ENCODE measurements at places on chromosomes 2 and 18.

DNA sequence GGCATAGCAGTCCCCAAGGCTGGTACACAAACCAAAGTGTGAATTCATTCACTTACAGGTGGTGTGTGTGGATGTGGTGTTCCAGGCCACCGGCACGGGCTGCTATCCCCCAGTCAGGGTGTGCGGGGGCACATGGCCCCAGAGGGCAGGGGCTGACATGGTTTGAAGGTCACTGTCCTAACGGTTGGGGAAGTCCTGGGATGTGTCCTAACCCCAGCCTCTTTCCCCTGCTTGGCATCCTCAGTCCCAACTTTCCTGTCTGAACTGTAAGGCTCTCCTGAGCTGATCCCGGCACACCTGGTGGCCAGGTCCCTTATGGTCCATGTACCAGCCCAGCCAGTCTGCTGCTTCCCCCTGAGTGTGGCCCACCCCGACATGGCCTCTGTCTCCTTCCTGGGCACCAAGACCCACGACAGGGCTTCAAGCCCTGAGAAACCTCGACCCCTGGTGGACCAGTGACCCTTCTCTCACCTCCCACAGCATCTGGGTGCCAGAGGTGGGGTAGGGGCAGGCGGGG, 2.4 kb upstream of the TMEM185B start:
- no peak for DNase-seq

DNA sequence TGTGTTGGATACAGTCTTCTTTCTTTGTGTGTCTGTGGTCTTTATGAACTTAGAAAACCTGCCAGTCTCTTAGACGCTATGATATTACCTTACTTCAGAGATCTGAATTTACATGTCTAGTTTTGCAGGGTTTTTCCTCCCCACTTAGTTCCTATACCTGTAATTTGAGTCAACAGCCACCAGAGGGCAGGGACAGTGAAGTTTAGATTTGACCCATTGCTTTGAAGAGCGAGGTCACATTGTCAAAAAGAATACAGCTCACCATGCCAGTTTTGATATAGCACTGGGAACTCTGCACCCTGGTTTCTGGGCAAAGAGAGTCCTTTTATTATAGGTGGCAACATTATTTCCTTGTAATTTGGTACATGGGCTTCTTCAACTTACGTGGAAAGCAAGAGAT, 102.3 kb downstream of the MAPK4 start:
- no peak for DNase-seq

DNA sequence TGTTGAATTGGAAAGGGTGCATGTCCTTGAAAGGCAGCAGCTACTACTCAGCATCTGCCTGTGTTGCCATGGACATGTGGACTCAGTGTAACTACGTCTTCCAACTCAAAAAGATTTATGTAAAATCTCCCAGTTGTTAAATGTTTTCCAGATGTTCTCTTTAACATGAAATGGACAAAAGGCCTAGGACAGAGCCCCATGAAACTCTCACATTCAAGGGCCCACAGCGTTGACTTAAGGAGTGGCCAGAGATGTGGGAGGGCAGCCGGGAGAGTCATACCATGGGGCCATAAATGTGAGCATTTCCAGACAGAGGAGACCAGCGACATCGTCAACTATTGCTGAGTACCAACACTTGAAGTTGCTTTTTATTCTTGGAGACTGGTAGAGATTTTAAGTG, 9.9 kb downstream of the SLC3A1 start:
- DNase-seq: no peak

GRCh38 chr2:126645211-126645618, 10.7 kb upstream of the GYPC start:
- DNase-seq: no peak

- DNase-seq: no peak
Measured at GRCh38 chr2:145344076-145344724, 824.3 kb upstream of the ZEB2 start.

DNA sequence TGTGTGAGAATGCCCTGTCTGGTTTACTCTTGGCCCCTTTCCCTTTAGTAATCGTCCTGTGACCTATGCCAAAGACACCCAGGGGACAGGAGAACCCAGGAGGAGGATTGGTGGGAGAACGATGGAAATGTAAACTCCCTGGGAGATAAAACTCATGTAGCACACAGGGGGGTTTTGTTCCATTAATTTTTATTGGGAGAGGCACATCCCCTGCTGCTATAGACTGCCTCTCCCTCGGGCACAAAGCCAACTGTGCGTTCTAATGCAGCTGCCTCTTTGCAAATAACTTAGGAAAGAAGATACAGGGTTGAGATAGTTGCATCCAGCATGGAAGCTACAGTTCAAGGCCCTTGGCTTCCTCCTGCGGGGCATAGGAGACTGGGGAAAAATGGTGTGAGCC, 489.6 kb downstream of the SLC4A3 start:
- no peak for DNase-seq

- no peak for DNase-seq
Measured at GRCh38 chr2:38170067-38170466, 94.1 kb upstream of the CYP1B1 start.

GRCh38 chr2:124024561-124025170, 421 bp upstream of the CNTNAP5 start:
- no peak for DNase-seq

- peak; percentile 39 for DNase-seq
Measured at GRCh38 chr2:129499747-129500146, 479.7 kb upstream of the RAB6C start.

DNA sequence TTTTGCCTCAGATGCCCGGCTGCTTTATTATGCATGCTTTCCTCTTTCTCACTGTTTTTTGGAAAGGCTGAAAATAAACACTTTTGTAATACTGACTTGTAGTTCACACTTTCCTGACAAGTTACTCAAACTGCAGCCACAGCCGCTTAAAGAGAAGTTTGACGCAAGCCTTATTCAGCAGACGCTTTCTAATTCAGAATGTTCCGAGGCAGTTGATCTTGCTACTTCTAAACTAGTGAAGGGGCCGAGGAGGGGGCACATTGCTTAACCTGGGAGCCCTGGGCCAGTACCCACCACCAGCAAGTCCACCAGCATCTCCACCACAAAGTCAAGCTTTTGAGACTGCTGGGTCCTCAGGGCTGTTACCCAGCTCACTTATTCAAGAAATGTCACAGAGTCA, 71.8 kb upstream of the SPRED2 start:
- no peak for DNase-seq

GRCh38 chr2:49616800-49617199, 462.5 kb upstream of the FSHR start:
- peak; percentile 18 for DNase-seq

GRCh38 chr18:58251416-58251815, 207.4 kb downstream of the NEDD4L start:
- no peak for DNase-seq

DNA sequence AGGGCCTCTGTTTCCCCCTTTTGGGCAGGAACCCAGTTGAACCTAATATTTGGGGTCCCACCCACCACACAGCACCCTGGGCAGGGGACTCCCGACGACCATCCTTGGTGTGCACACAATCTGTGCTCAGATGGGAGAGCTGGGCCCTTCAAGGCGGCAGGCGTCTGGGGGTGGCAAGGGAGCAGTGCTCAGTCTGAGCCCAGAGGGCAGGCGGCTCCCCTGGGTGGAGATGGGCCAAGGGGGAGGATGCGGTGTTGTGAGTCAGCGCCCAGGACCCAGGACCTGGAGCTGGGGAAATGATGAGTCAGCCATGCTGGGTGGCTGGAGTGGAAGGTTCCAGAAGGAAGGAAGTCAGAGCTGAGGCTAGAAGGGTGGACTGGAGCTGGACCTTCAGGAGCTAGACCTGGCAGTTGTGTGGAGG, 3.8 kb downstream of the PROM2 start:
- DNase-seq: peak; percentile 50

- no peak for DNase-seq
Measured at GRCh38 chr2:59588286-59588685, 965.2 kb downstream of the BCL11A start.

DNA sequence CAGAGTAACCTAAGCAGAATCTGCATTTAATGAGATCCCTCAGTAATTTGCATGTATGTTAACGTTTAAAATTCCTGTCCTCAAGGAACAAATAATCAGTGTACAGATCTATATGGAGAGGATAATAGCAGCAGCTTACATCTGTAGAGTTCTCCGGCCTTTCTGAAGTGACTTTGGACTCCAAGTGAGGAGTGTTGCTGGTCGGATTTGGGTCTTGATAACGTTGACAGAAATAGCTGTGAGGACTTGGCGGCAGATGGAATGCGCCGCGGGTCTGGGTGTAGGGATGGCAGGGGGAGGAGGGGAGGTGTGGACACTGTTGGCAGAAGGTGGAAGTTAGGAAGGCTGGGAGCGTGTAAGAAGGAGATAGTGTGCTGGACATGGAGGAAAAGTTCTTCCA, 170.9 kb upstream of the GATA6 start:
- DNase-seq: no peak

DNA sequence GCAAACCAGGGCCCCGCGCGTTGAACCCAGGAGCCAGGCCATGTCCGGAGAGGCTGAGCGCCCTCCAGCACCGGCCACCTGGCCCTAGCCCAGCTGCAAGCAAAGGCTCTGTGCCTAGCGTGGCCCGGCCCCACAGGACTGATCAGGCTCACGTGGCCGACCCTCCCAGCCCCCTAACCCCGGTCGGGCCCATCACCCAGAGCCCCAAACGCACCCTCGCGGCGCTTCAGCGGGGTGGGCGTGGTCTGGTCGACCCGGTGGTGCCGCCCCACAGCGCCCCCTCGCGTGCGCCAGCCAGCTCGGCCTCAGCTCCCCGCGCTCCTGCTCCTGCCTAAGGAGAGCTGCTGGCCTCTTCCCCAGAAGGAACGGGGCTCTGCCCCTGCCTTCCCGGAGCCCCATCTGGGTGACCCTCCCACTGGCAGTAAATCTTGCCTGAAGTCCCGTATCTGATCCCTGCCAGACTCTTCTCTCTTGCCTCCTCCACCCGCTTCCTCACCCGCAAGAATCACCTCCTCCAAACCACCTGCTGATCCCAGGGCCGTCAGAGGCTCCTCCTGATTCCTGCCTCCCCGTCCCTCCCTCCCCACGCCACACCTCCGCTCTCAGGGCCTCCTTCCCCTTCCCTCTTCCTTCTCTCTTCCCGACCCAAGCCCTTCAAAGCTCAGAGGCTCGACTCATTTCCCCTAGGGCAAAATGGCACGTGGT, 12.3 kb upstream of the TEX51 start:
- DNase-seq: peak; percentile 25

DNA sequence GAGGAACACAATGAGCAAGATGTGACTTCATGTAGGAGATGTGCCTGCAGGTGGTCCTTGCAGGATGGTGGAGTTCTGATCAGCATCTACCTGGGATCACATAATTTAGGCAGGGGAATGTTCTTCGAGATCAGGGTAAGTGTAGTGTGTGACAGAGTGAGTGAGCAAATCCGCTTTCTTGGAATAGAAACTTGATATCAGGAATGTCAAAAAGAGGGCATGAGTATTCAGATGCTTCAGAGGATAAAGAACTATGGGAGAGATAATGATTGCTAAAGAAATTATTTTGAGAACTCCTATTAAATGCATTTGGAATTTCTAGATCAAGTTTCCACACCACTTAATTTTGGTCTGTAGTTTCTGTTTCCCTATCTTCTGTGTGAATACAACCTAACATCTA, 463.6 kb upstream of the SLC14A2 start:
- no peak for DNase-seq

GRCh38 chr18:57759650-57760049, 43.5 kb downstream of the ATP8B1 start:
- no peak for DNase-seq

- DNase-seq: no peak
Measured at GRCh38 chr18:32701313-32701712, 71.5 kb downstream of the KLHL14 start.

DNA sequence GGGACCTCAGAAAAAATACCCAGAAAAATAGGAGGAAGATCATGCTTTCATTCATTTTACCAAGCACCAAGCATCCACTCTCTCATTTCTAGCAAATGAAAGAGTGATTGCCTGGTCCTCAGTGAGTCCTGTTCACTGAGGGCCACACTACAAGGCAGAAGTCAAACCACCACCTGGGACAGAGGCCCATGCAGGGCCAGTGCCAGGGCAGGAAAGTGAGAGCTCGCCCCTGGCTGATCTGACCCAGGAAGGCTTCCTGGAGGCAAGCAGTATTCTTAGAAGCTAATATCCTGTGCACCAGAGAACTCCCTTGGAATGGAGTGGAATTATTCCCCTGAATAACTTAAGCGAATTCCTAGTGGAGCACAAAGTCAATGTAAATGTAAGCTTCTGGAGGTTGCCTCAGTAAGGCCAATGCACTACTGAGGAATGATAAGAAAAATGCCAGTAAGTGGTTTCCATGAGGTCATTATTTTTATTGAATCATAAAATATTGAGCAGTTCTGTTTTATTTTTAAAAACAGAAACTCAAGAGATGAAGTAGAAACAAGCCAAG, 191.6 kb upstream of the ID2 start:
- no peak for DNase-seq

DNA sequence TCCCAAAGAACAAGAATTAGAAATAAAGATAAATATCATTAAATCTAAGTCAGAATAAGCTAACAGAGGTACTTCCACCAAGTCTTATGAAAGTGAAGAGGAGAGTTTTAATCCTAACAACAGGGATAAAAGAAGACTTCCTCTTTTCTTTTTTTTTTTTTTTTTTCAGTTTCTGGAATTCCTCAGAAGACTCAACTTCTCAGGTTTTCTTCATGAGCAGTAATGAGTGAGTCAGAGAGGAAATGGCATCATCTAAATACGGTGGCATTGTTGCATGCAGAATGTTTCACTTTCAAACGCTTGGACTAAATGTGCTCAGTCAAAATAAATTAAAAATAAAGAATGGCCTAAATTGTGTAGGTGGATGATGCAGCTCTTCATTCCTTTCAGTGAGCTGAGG, 45.6 kb upstream of the ARHGAP15 start:
- DNase-seq: peak; percentile 81

- no peak for DNase-seq
Measured at GRCh38 chr2:207833251-207833751, 63.6 kb upstream of the FZD5 start.

- DNase-seq: no peak
Measured at GRCh38 chr2:157500334-157500733, 56.4 kb upstream of the CYTIP start.

DNA sequence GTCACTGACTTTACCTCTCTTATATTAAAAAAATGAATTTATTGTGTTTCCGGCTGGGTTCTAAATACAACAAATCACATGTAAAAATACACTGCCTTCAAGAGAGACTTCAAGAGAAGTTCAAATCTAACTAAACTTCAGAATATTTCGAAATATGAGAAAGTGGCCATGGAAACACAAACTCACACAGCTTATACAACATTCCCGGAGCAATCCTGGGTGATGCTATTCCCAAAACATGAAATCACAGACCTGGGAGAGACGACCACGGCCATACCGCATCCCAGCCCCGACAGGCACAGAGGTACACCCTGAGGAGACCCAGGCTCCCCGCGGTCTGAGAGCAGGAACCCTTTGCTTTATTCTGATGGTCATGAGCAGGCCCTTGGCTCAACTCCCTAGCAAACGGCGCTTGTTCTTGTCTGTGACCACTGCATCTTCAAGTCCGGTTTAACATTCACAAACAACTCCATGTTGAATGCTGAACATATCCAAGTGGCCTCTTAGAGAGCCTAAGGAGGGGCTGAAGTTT, 185.4 kb upstream of the REV1 start:
- DNase-seq: peak; percentile 53

- DNase-seq: no peak
Measured at GRCh38 chr2:84132370-84132769, 326.7 kb downstream of the SUCLG1 start.

Measured in fibroblast of skin of right quadriceps (primary cell).